Activated CD8-positive, alpha-beta T cell treated with anti-CD3 and anti-CD28 coated beads, Interleukin-2, amount 10 ng/mL, durations not matched to agents 7 days and 5 days (primary cell): ENCODE measurements at places on chromosomes 5 and 9. TPM values are rescaled to one million over a fixed set of nuclear protein-coding genes. Genes with fewer than 3 reads are reported as not detected.
A peak's percentile ranks its signal among the peaks of the same experiment; 100 is the strongest.

- H3K27me3 ChIP-seq: peaks cover 3% of the 10 kb centered on the region
- DNase-seq: no peak
Observed at GRCh38 chr9:134377976-134378375, 51.7 kb downstream of the RXRA start.

The ZDHHC11 gene
- 17.0 TPM for total RNA-seq

DNA sequence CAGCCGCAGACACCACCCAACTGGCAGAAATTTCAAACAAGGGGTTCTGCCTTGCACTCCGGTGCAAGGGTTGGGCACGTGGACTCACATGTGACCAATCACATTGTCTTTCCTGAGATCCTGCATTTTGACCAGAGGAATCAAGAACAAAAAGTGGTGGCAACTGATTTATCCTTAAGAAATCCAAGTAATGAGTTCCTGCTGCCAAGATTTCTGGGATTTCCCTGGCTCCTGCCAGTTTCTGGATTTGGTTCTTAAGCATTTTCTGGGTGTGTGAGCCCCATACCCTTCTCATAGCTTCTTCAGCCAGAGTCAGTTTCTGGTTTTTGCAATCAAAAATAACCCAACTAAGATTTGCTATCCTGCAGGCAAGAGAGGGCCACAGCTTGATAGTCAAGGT is 17.4 kb upstream of the KCNIP1 start:
- no peak for DNase-seq
- no peak overlapping the region for H3K27ac ChIP-seq
- peaks cover 4% of the 10 kb centered on the region for H3K27me3 ChIP-seq
- no peaks in the 10 kb centered on the region for H3K4me1 ChIP-seq
- H3K36me3 ChIP-seq: no peaks in the 10 kb centered on the region

The AK8 gene
- not detected for total RNA-seq

DNA sequence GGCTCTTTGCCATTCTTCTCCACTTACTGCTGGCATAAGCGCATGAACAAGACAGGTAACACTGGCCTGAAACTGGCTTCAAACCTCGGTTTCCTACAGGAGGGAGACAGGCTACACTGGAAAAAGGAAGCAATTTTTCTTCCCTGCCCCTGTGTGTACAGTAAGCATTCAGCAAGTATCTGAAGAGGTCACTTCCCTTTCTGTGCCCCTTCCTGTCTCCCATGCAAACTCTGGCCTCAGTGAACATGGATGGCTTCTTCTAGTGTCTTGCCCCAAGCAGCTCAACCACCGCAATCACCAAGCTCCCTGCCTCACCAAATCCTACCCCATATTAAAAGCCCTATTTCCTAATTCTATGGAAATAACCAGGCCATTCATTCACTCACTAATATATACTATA is 42.4 kb downstream of the SERINC5 start:
- peak overlapping the region; percentile 28 for H3K27ac ChIP-seq
- peaks cover 54% of the 10 kb centered on the region for H3K36me3 ChIP-seq
- H3K4me1 ChIP-seq: peaks cover 86% of the 10 kb centered on the region

DNA sequence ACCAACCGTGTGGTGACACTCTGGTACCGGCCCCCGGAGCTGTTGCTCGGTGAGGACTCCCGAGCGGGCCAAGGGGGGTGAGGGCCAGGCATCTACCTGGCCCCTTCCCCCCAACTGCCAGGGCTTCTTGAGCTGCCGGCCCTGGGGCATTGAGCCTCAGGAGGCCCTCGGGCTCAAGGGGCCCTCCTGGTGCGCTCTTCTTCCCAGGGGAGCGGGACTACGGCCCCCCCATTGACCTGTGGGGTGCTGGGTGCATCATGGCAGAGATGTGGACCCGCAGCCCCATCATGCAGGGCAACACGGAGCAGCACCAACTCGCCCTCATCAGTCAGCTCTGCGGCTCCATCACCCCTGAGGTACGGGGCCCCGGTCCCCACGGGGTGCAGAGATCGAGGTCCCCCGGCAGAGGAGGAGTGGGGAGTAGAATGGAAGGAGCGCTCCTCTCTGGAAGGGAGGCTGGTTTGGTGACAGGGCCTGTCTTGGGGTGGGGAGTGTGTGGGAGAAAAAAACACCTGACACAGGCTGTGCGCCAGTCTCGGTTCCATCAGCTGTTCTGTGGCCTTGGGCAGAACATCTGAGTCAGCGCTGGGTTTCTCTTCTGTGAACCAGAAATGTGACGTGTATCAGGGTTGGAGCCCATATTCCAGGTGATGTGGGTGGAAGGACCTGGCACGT is 2.6 kb downstream of the CDK9 start:
- peak overlapping the region; percentile 39 for H3K27ac ChIP-seq
- H3K36me3 ChIP-seq: peaks cover 58% of the 10 kb centered on the region
- DNase-seq: no peak
- H3K27me3 ChIP-seq: no peaks in the 10 kb centered on the region
- peak overlapping the region; percentile 98 for H3K4me3 ChIP-seq

- H3K4me3 ChIP-seq: peak overlapping the region; percentile 80
- no peaks in the 10 kb centered on the region for H3K27me3 ChIP-seq
- H3K36me3 ChIP-seq: no peaks in the 10 kb centered on the region
- peak overlapping the region; percentile 96 for H3K27ac ChIP-seq
- peak; percentile 77 for DNase-seq
Observed at GRCh38 chr5:170302653-170303501, 5.3 kb upstream of the LCP2 start.

DNA sequence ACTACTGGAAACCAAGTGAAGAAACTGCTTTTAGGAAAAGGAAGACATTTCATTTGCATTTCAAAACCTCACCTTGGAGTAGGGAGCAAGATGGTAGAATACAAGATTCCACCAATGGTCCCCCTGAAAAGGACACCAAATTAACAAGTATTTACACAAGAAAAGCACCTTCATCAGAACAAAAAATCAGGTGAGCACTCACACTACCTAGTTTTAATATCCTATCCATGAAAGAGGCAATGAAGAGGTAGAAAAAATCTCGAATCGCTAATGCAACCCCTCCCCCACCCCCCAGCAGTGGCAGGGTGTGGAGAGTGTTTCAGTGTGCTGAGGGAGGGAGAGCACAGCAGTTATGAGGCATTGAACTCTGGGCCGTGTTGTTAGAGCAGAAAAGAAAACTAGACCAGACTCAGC is 1397.0 kb upstream of the C9orf72 start:
- no peaks in the 10 kb centered on the region for H3K27me3 ChIP-seq
- no peak for DNase-seq
- no peaks in the 10 kb centered on the region for H3K4me1 ChIP-seq
- no peak overlapping the region for H3K27ac ChIP-seq

DNA sequence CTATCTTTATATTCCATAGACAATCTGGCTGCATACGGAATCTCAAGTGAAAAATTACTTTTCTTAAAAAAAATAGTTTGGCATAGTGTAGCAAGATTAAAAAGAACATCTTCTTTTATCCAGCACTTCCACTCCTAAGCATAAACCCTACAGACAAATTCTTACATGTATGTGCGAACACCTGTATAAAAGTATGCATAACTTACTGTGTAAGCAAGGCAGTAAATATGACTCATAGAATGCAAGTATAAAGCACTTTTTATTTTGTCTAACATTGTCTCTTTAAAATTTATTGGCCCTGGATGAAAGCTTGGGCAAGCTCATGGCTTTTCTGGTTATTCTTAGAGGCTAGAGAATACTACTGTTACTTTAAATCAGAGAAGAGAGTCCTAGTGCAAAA is 86.4 kb downstream of the MSX2 start:
- H3K36me3 ChIP-seq: no peaks in the 10 kb centered on the region
- H3K4me3 ChIP-seq: no peak overlapping the region
- no peak overlapping the region for H3K27ac ChIP-seq
- no peaks in the 10 kb centered on the region for H3K27me3 ChIP-seq
- H3K4me1 ChIP-seq: no peaks in the 10 kb centered on the region

DNA sequence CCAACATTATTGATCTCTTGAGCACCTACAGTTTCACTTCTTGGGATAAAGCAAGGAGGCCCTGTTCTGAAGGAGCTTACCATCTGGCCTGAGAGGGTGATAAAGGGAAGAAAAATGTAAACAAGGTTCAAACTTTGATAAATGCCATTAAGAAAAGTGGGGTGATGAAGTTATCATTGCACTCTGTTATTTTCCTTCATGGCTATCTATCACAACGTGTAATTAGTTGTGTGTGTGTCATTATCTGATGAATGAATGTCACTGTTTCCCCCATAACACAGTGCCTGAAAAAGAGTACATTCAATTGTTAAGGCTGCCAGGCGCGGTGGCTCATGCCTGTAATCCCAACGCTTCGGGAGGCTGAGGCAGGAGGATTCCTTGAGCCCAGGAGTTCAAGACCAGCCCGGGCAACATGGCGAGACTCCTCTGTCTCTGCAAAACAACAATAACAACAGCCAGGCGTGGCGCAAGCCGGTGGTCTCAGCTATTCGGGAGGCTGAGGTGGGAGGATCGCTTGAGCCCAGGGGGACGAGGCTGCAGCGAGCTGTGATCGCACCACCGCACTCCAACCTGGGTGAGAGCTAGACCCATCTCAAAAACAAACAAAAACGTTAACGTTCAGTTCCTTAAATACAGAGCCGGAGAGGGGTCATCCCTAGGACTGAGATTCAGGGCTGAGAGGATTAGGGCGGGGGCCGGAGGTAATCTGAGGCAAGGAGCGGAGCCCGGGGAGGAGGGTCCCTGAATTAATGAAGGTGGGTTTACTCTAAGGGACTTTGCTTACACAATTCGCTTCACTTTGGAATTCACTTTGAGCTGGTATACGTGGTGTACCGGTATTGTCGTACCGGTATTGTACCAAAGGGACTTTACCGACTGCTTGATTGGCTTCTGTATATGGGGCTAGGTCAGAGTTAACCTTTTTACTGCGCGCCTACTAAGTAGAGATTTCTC is 917 bp downstream of the NHP2 start:
- no peak for DNase-seq
- H3K36me3 ChIP-seq: peaks cover 27% of the 10 kb centered on the region
- peaks cover 43% of the 10 kb centered on the region for H3K4me1 ChIP-seq
- no peaks in the 10 kb centered on the region for H3K27me3 ChIP-seq
- peak overlapping the region; percentile 93 for H3K27ac ChIP-seq

The PCDHA1 gene
- not detected for total RNA-seq

DNA sequence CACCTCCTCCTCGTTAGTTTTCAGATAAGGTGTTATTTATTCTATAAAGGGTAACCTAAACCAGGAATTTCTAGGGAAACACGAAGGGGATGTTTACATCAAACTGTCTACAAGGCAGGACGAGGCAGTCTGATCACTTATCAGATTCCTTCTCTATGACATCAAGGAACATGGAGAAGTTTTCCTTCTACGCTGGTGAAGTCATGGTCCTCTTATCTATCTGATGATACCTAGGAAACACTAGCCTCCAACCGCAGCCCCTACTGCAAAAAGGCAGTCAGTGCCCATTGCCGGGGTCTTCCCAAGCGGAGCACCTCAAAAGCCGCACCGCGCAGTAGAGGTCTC is 1.5 kb downstream of the MPDZ start:
- no peaks in the 10 kb centered on the region for H3K36me3 ChIP-seq
- H3K27ac ChIP-seq: no peak overlapping the region
- H3K27me3 ChIP-seq: peaks cover 15% of the 10 kb centered on the region
- DNase-seq: no peak
- no peak overlapping the region for H3K4me3 ChIP-seq

The ANKRD31 gene
- 0.26 TPM for total RNA-seq

The ZNF474 gene
- not detected for total RNA-seq

DNA sequence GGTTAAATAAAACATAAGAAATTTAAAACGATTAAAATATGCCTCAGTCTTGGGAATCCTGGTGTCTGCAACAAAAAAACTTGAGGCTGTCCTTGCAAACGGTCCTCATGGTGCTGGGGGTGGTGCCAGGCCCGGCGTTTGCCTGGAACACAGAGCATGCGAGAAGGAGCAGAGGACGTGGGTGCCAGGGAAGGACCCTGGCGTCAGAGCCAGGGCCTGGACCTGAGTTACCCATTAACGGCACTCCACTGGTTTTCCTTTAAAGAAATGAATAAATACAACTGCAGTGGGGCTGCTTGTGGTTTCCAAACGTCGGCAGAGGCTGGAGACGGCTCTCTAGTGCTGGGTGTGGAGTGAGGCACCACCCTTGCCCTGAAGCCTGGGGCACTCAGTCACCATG is at the start of gene SLC6A18:
TSS of gene SLC6A18 (plus strand) at position 301 of the 400 bp plus-strand sequence. CDS start at position 398, 97 bp downstream.
- DNase-seq: no peak
- peaks cover 25% of the 10 kb centered on the region for H3K27me3 ChIP-seq
- H3K4me3 ChIP-seq: no peak within 1 kb of the TSS
